ENCODE measurements at places on chromosomes 4 and X. TPM values are rescaled to one million over a fixed set of nuclear protein-coding genes. Genes with fewer than 3 reads are reported as not detected.

C4orf33 gene
- total RNA-seq, result 7.6 TPM

KCNIP4 gene
- total RNA-seq, result not detected

TMEM184C gene
- total RNA-seq, result 23.2 TPM

MAGEA4 gene
- total RNA-seq, result not detected

ATP6AP1 gene
- total RNA-seq, result 109 TPM

PCYT1B gene
- total RNA-seq, result not detected

PLRG1 gene
- total RNA-seq, result 57.3 TPM

G6PD gene
- 1,560 TPM for total RNA-seq

RAB41 gene
- total RNA-seq, result not detected

TMPRSS11A gene
- total RNA-seq, result not detected

PPP1R2C gene
- total RNA-seq, result not detected

TMA16 gene
- total RNA-seq, result 47.7 TPM

CACNA1F gene
- total RNA-seq, result not detected

HS3ST1 gene
- 0.71 TPM for total RNA-seq

ZDHHC15 gene
- total RNA-seq, result not detected

ZMAT1 gene
- total RNA-seq, result not detected

CCSER1 gene
- not detected for total RNA-seq

MAGEB2 gene
- total RNA-seq, result not detected

HS6ST2 gene
- total RNA-seq, result not detected

SLC49A3 gene
- not detected for total RNA-seq

NDST4 gene
- not detected for total RNA-seq

GRIA2 gene
- total RNA-seq, result not detected

DMRTC1 gene
- total RNA-seq, result not detected

NR3C2 gene
- total RNA-seq, result not detected

CCDC110 gene
- total RNA-seq, result 0.06 TPM

TMEM47 gene
- total RNA-seq, result 0.34 TPM

EFNB1 gene
- total RNA-seq, result 8.7 TPM

PDE6B gene
- total RNA-seq, result not detected

UGT2B17 gene
- total RNA-seq, result not detected

TIGD4 gene
- 0.18 TPM for total RNA-seq

DAPP1 gene
- not detected for total RNA-seq

TENM3 gene
- 1.7 TPM for total RNA-seq

PYURF gene
- 76.3 TPM for total RNA-seq

CYSLTR1 gene
- not detected for total RNA-seq

GPR173 gene
- total RNA-seq, result not detected

C1GALT1C1 gene
- 45.3 TPM for total RNA-seq

BEX1 gene
- total RNA-seq, result not detected

FAM53A gene
- 1.2 TPM for total RNA-seq

MAGEE1 gene
- 4.6 TPM for total RNA-seq

LAP3 gene
- total RNA-seq, result 35.8 TPM

RAB33A gene
- total RNA-seq, result 0.26 TPM

GRIA3 gene
- total RNA-seq, result not detected

VEGFD gene
- total RNA-seq, result 0.31 TPM

FAM9C gene
- not detected for total RNA-seq

DGKK gene
- total RNA-seq, result not detected
